ENCODE measurements at places on chromosomes 11 and 22.

DNA sequence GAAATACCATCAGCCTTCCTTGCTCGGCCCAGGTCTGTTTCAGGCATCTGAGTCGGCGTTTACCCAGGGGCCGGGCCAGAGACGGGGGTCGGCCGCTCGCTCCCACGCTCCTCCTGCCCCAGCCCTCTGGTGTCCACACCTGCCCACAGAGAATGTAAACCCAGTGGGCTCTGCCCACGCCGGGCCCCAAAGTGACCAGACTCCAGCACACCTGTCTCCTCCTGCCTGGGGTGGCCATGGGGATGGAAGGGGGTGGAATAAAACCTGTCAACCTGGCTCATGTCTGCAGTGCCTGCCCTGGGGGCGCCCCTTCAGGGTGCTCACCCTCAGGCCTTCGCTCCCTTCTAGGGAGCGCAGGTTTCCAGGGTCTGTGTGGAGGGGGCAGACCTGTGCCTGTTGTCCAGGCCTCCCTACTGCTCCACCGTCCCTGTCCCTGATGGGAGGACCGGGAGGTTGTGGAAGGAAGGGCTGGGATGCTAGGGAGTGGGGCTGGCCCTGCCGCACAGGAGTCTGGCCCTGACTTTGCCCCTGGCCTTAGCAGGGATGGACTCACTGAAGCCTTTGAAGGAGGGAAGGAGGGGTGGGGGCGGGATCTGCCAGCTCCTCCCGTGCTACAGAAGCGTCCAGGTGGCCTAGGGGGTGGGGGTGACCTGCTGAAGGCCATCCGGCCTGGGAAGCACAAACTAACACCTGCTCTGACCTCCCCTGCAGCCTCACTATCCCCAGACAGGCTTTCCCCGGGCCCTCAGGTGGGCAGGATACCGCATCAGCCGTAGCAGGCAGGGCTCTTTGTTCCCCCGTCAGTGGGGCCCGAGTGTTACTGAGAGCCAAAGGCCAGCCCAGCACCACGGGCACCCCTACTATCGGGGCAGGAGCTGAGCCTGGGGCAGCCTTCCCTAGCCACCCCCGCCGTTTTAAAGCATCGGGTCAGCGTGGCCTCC is 14.7 kb upstream of the ARHGAP8 start:
- DNase-seq = no peak

DNA sequence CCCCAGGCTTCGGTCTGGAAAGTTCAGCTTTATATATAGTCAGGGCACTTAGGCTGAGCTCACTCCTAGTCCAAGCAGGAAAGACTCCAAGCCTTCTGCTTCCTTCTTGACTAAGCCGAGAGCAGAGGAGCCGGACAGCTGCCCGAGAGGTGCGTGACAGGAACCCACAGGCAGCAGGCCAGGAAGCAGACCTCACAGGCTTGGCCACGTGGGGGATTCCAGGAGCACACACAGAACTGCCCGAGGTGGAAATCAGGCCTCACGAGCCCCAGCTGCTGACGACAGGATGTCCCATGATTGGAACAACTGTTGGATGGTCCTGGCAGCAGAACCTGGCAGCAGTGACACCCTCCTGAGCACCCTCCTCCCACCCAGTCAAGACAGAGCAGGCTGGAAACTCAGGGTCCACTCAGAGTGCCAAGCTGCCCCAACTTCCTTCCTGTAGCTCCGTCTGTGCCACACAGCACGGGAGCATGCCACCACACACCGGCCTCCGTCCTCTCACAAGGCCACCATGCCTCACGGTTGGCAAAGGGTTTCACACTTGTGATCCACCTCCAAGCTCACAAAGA is 5.4 kb downstream of the PLA2G6 start:
- no peak for DNase-seq

DNA sequence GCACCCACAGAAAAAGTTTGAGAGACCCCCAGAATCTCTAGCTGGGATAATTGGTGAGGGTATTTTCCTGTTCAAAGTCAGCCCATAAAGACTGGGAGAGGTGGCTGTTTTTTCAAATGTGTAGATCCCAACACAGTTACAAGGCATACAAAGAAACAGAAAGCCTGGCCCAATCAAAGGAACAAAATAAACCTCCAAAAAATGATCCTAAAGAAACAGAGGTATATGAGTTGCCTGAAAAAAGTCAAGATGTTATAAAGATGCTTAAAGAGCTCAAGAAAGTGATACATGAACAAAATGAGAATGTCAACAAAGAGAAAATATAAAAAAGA is 40.2 kb upstream of the MMP12 start:
- DNase-seq = no peak

DNA sequence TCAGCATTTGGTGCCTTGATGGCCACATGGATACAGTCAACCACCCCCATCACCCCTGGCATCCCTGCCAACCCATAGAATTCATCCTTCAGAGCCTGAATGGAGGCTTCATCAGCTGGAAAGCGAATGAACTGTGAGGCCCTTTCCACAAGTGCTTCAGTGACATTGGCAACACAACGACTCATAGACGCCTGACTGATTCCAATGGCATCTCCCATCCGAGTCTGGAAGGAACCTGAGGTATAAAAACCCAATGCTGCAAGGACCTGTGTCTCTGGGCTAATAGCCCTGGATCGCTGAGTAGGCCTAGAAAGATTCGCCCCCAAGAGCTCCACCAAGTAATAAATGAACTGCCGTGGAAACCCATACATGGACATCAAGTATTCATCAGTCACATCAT is 1.3 kb downstream of the HARBI1 start:
- DNase-seq = no peak

Data from keratinocyte (primary cell).